ENCODE measurements at places on chromosomes 12 and 14.

DNA sequence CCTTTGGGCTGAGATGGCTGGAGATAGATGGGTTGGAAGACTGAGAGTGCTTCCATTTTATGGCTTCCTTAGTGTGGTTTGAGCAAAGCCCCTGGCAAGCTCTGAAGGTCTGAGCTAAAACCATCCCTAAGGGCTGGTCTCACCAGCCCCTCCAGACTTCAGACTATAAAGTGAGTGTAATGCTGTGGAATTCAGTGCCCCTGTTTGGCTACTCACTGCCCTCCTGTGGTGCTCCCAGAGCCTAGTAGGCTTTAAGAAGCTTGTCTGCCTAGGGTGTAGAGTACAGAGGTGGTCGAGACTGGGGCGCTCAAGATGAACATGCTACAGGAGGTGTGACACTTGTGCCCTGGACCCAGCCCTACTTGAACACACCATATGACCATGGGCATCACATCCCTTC, 246.7 kb upstream of the FKBP4 start:
- H3K4me3 ChIP-seq, result no peak overlapping the region
- H3K27me3 ChIP-seq, result peaks cover 11% of the 10 kb centered on the region
- H3K36me3 ChIP-seq, result no peaks in the 10 kb centered on the region
- DNase-seq, result no peak

GRCh38 chr12:122072031-122072970, 6.3 kb upstream of the MLXIP start:
- H3K27ac ChIP-seq, result no peak overlapping the region
- H3K4me1 ChIP-seq, result peaks cover 19% of the 10 kb centered on the region
- H3K36me3 ChIP-seq, result no peaks in the 10 kb centered on the region
- no peak overlapping the region for H3K4me3 ChIP-seq

- H3K4me3 ChIP-seq, result no peak overlapping the region
- no peaks in the 10 kb centered on the region for H3K36me3 ChIP-seq
- no peak for DNase-seq
- H3K4me1 ChIP-seq, result no peaks in the 10 kb centered on the region
- no peak overlapping the region for H3K27ac ChIP-seq
Observed at GRCh38 chr12:120932058-120932457, 27.9 kb upstream of the SPPL3 start.

- peaks cover 12% of the 10 kb centered on the region for H3K36me3 ChIP-seq
- peak overlapping the region; percentile 69 for H3K27ac ChIP-seq
- peaks cover 11% of the 10 kb centered on the region for H3K4me1 ChIP-seq
Observed at GRCh38 chr14:63383776-63384367, 65.1 kb upstream of the GPHB5 start.

DNA sequence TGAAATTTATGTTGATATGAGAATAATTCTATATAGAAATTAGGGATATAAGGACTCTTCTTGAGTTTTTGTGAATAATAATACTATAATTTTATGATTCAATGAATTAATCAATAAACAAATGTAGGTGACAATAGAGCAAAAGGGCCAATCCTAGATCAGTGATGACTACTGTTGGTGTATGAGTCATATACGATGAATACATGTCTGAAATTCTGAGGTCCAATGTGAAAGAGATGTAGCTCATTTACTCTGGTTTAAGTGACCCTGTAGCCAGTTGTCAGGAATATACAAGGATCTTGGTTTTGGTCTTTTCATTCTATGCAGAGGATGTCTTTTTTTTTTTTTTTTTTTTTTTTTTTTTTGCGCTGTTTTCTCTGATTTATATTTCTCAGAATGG, 72.1 kb upstream of the RTL1 start:
- H3K36me3 ChIP-seq, result no peaks in the 10 kb centered on the region
- DNase-seq, result no peak
- H3K27ac ChIP-seq, result no peak overlapping the region
- H3K4me3 ChIP-seq, result no peak overlapping the region
- no peaks in the 10 kb centered on the region for H3K4me1 ChIP-seq
- peaks cover 4% of the 10 kb centered on the region for H3K27me3 ChIP-seq

DNA sequence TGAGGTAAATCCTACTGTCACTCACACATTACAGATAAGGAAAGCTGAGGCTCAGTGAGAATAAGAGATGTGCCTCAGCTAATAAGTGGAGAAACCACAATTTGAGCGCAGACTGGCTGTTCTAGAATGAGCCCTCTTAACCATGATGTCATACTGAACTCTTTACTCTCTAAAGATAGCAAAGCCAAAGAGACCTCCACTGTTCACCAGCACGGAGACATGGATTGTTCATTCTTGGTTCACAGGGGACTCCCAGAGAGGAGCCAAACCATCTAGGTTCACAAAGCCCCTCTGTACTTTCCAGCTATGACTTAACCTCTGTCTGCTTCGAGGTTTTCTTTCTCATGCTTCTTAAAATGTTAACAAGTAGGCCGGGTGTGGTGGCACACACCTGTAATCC, 32.7 kb upstream of the YARS2 start:
- H3K4me1 ChIP-seq, result no peaks in the 10 kb centered on the region
- H3K4me3 ChIP-seq, result no peak overlapping the region
- DNase-seq, result no peak
- H3K36me3 ChIP-seq, result no peaks in the 10 kb centered on the region
- H3K27ac ChIP-seq, result no peak overlapping the region
- peaks cover 11% of the 10 kb centered on the region for H3K27me3 ChIP-seq

DNA sequence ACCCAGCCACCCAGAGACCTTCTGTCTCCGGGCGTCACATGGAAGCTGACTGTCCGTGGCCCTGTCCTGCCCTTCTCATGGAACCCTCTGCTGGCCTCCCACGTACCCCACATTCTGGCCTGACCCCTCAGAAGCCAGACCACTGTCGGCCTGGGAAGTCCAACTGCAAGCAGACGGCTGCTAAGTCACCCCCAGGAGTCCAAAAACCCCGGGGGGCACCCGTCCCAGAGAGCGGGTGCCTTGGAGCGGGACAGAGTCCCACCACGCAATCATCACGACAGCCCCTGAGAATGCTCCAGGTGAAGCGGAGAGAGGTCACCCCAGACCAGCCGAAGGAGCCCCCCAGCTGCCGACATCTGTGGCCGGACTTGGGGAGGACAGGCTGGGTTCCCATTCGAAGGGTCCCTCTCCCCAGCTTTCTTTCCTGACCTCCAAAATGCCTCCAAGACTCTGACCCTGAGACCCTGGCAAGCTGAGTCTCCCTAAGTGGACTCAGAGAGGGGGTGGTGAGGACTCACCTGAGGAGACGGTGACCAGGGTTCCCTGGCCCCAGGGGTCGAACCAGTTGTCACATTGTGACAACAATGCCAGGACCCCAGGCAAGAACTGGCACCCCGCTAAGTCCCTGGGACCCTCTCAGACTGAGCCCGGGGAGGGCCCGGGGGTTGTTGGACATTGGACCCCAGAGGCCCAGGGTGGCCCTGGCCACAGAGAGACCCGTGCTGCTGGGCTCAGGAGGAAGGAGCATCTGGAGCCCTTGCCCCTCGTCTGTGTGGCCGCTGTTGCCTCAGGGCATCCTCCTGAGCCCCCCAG, 337.1 kb downstream of the TMEM121 start:
- no peaks in the 10 kb centered on the region for H3K36me3 ChIP-seq
- peaks cover 30% of the 10 kb centered on the region for H3K4me1 ChIP-seq
- no peak for DNase-seq
- H3K4me3 ChIP-seq, result no peak overlapping the region
- H3K27me3 ChIP-seq, result no peaks in the 10 kb centered on the region

GRCh38 chr12:120750806-120751205, 25.2 kb downstream of the ACADS start:
- peaks cover 6% of the 10 kb centered on the region for H3K36me3 ChIP-seq
- H3K4me3 ChIP-seq, result no peak overlapping the region
- H3K4me1 ChIP-seq, result no peaks in the 10 kb centered on the region
- no peak overlapping the region for H3K27ac ChIP-seq

GRCh38 chr14:58749066-58749669, 111.4 kb downstream of the DACT1 start:
- DNase-seq, result no peak
- peaks cover 8% of the 10 kb centered on the region for H3K27me3 ChIP-seq
- H3K4me1 ChIP-seq, result peaks cover 12% of the 10 kb centered on the region
- H3K4me3 ChIP-seq, result peak overlapping the region; percentile 50

DNA sequence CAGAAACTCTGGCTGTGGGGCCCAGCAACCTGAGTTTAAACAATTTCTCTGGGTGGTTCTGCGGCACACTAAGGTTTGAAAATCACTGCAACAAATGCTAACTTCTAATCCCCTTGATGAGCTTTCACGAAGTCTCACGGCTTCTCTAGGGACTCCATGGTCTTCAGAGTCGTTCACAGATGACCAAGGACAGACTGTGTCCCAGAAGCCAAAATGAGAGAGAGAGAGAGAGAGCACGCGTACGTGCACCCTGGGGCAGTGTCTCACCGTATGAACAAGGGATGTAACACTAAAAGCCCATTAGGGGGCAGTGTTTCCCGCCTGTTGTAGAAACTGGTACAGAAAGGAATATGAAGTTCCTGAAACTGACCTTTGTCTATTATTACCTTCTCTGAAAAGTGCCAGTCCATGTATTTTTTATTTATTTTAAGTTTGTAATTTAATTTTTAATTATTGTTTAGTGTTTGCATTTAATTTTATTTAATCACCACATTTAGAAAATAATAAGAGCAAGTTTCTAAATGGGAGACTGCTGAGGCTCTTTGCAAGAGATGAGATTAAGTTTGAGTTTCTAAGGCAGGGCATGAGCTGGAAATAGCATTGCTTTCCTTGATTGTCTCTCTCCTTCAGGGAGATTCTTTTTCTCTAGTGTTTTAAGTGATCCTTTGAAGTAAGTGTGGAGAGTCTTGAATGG, 3.4 kb downstream of the APOLD1 start:
- H3K27me3 ChIP-seq, result no peaks in the 10 kb centered on the region
- H3K36me3 ChIP-seq, result no peaks in the 10 kb centered on the region
- peak overlapping the region; percentile 95 for H3K27ac ChIP-seq
- H3K4me1 ChIP-seq, result peaks cover 4% of the 10 kb centered on the region
- peak overlapping the region; percentile 87 for H3K4me3 ChIP-seq

- no peak for DNase-seq
- peak overlapping the region; percentile 85 for H3K27ac ChIP-seq
- H3K4me1 ChIP-seq, result peaks cover 70% of the 10 kb centered on the region
- H3K4me3 ChIP-seq, result peak overlapping the region; percentile 80
Observed at GRCh38 chr12:110739894-110740293, 2.8 kb downstream of the PPP1CC start.

GRCh38 chr12:1579651-1580435, 14.5 kb downstream of the FBXL14 start:
- peaks cover 10% of the 10 kb centered on the region for H3K4me1 ChIP-seq
- H3K27me3 ChIP-seq, result no peaks in the 10 kb centered on the region
- H3K4me3 ChIP-seq, result no peak overlapping the region
- no peak for DNase-seq
- no peaks in the 10 kb centered on the region for H3K36me3 ChIP-seq
- no peak overlapping the region for H3K27ac ChIP-seq

- no peak for DNase-seq
- peak overlapping the region; percentile 65 for H3K27ac ChIP-seq
- H3K4me1 ChIP-seq, result peaks cover 54% of the 10 kb centered on the region
- H3K27me3 ChIP-seq, result no peaks in the 10 kb centered on the region
Observed at GRCh38 chr12:66767536-66767935, 88.7 kb upstream of the GRIP1 start.

DNA sequence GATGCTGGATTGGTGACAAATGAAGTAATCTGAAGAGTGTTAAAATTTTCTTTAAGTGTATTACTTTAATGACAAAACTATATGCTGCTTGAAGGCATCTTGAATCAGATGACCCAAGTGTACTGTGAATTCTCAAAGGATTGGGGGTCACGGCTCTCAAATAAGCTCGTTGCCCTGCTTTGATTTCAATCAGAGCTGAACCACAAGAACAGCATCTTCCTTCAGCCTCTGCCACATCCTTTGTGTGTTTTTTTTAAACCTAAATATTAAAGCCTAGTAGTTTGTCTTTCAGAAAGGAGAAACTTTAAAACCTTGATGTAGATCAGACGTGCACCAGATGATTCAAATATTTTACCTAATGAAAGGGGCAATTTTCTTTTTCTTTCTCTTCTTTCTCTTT, 11.7 kb downstream of the ELK3 start:
- H3K27me3 ChIP-seq, result no peaks in the 10 kb centered on the region
- H3K27ac ChIP-seq, result peak overlapping the region; percentile 28
- H3K36me3 ChIP-seq, result peaks cover 2% of the 10 kb centered on the region
- no peak for DNase-seq
- peak overlapping the region; percentile 75 for H3K4me3 ChIP-seq

DNA sequence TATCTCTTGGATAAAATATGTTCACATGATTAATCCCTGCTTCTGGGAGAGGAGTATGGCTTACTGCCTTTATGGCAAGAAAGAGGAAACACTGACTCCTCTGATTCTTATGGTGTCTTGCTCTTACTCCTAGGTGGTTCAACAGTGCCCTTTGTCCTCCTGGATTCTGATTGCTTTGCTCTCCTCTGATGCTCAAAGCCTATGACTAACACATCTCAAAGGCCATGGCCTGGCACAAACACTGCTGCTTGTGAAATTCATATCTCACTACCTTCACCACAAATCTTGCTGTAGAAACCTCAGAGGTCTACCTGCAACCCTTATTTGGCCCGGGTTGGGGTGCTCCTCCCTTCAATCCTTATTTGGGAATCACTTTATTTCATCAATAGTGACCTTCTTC, 217.2 kb downstream of the C12orf50 start:
- no peaks in the 10 kb centered on the region for H3K36me3 ChIP-seq
- no peaks in the 10 kb centered on the region for H3K27me3 ChIP-seq
- no peak for DNase-seq
- no peaks in the 10 kb centered on the region for H3K4me1 ChIP-seq
- no peak overlapping the region for H3K4me3 ChIP-seq

- H3K36me3 ChIP-seq, result peaks cover 2% of the 10 kb centered on the region
- peak overlapping the region; percentile 97 for H3K27ac ChIP-seq
- H3K27me3 ChIP-seq, result no peaks in the 10 kb centered on the region
- peak overlapping the region; percentile 83 for H3K4me3 ChIP-seq
- peak; percentile 38 for DNase-seq
Observed at GRCh38 chr12:68236421-68237059, 10.9 kb upstream of the IL26 start.

GRCh38 chr12:39272871-39273655, 169.9 kb downstream of the KIF21A start:
- peaks cover 4% of the 10 kb centered on the region for H3K27me3 ChIP-seq
- no peaks in the 10 kb centered on the region for H3K36me3 ChIP-seq
- peaks cover 6% of the 10 kb centered on the region for H3K4me1 ChIP-seq

DNA sequence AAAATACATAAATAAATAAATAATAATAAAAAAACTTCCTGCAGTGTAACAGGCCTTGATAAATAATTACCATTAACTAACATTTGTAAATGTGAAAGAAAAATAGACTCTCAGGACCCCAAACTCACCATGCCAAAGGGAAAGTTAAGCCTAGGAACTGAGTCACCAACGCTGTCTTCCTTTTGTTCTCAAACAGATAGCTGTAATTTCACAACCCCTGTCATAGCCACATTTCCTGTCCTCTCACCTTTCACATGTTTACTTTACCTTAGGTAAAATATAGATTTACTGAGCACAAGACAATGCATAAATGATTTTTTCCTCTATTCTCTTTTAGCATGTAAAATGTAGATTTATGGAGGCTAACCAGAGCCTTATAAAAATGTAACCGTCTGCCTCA, 35.9 kb upstream of the CHST11 start:
- no peaks in the 10 kb centered on the region for H3K36me3 ChIP-seq
- no peak overlapping the region for H3K4me3 ChIP-seq
- no peak for DNase-seq
- H3K27ac ChIP-seq, result no peak overlapping the region
- H3K27me3 ChIP-seq, result no peaks in the 10 kb centered on the region
- H3K4me1 ChIP-seq, result peaks cover 6% of the 10 kb centered on the region

GRCh38 chr14:33781236-33781635, 169.6 kb downstream of the EGLN3 start:
- H3K4me3 ChIP-seq, result no peak overlapping the region
- H3K36me3 ChIP-seq, result no peaks in the 10 kb centered on the region
